ENCODE measurements at places on chromosomes 5 and 9.

DNA sequence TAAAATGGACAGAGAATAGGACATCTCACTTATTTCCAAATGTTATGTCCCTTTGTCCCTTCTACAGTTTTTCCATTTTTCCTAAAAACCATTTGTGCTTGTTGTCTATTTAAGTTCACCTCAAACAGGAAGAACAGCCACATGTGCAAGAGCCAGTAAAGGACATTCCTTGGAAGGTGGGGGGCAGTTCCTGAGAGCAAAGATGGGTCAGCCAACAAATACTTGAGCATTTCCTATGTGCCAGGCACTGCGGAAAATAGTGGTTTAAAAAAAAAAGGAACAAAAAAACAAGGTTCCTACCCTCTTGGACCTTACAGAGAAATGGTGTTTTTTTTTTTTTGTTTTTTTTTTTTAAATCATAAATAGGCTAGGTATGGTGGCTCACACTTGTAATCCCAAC lies 26.8 kb downstream of the ANP32B start:
- DNase-seq: no peak

- DNase-seq: no peak
Measured at GRCh38 chr9:124342776-124343485, 72.3 kb downstream of the PSMB7 start.

DNA sequence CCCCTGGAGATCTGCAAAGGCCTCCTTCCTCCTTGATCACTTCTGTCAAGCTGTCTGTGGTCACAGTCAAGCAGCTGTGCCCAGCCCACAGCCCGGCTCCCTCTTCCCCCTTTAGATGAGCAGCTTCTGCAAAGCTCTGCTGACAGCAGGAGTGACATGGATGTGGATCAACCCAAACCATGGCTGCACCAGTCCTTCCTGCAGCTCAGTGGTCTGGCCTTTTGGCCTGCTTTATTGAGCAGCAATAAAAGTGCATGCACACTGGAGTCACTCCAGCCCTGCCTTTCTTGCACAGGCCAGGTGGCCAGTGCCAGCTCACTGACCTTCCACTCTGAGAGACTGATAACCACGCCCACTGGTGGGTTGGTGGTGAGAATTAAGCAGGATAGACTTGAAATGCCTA lies 91.3 kb upstream of the OTULINL start:
- no peak for DNase-seq

DNA sequence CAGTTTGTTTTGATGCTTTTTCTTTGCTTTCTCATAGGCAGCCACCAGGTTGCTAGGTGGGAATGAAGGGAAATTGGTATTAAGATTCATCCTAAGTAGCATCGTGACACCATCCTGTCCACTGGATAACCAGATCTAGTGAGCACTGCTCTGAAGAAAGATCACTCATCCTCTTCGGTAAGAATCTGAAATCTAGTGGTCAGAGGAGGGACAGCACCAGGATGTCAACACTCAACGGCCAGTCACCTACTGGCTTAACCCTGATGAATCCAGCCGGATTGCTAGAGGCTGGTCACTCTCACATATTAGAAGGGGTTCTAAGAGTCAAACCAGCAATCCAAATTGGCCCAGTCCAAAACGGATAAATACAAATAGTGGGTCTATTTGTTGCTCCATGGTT lies 50.8 kb downstream of the DCP2 start:
- DNase-seq: no peak

DNA sequence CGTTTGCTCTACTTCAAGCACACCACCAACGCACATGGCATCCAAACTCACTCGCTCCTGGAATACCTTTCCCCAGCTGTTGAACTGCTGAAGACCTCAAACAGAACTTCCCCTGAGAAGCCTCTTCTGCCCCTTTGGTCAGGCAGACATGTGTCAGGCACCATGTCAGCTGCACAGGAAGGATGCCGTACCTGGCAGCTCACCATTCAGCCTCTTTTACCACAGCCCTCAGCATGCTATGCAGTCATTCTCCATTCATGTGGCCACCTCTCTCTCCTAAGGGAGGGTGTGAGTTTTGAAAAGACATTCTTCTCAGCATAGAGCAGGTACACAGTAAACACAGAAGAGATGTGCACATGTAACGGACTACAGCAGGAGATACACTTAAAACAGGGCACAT lies 14.2 kb downstream of the IL4 start:
- peak; percentile 62 for DNase-seq

DNA sequence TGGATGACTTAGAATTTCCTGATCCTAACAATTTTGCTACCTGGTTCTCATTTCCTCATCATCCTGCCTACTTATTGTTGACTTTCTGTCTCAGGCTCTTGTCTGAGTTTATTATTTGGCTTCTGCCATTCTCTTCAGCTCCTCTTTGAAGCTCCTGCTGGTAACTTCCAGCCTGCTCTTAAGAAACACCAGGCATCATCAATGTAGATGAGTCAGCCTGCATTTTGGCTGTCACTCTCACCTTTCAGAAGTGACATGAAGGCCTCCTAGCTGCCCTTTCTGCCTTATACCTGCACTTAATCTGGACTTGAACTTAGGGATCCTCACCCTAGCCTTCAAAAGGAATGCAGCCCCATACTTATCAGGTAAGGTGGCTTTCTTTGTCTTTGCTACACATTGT lies 551.8 kb upstream of the ZNF608 start:
- DNase-seq: no peak

- no peak for DNase-seq
Measured at GRCh38 chr9:119941091-119941490, 571.9 kb upstream of the BRINP1 start.

DNA sequence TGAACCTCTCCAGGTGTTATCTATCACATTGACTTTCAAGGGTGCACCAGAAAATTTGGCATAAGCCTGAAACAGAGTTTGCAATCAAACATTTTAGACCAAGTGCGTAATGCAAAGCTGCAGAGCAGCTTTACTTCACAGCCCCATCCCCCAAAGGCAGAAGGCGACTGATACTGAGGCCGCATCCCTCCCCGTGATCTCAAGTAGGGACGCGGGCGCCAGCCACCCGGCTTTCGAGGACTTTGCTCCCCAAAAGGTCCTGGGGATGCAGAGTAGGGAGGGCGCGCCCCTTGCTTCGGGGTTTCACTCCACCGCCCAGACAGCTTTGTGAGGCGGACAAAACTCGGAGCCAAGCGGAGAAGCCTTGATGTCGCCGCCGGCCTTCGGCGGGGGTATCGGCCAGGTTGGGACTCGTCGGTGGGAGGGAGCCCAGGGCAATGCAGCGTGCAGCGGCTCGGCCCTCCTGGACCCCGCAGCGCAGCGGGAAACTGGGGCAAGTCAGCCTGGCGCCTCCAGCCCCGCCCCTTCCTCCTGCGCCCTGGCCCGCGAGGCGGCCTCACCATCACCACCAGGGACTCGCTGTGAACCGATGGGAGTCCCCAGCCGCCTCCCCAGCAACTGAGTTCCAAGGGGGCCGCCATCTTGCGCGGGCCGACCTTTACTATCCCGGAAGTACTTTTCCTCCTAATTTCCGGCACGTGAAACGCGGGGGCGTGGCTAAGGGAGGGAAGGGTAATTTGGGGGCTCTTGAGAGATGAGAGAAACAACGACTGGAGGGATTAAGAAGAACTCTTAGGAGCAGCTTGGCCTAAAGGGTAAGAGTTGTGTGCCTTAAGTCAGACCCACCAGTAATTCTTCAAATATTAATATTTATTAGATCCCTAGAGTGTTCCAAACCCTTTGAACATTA lies at the start of gene MTX3:
Gene MTX3 (minus strand): TSS at position 665 of the 910 bp plus-strand sequence. CDS start 24 bp downstream, at position 641.
- DNase-seq: peak; percentile 85

DNA sequence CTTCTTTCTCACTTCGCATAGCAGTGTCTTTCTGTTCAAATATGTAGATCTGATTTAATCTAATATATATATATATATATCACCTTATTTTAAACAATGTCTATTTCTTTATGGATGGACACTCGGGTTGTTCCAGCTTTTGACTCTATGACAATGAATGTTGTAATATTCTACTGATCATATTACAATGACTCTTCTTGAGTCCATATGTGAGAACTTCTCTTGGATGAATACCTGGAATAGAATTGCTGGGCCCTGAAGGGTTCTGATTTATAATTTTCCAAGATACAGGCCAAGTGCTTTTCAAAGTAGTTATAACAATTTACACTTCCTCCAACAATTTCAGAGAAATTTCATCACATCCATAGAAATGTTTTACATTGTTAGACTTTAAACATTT lies 28.8 kb downstream of the NTRK2 start:
- no peak for DNase-seq

DNA sequence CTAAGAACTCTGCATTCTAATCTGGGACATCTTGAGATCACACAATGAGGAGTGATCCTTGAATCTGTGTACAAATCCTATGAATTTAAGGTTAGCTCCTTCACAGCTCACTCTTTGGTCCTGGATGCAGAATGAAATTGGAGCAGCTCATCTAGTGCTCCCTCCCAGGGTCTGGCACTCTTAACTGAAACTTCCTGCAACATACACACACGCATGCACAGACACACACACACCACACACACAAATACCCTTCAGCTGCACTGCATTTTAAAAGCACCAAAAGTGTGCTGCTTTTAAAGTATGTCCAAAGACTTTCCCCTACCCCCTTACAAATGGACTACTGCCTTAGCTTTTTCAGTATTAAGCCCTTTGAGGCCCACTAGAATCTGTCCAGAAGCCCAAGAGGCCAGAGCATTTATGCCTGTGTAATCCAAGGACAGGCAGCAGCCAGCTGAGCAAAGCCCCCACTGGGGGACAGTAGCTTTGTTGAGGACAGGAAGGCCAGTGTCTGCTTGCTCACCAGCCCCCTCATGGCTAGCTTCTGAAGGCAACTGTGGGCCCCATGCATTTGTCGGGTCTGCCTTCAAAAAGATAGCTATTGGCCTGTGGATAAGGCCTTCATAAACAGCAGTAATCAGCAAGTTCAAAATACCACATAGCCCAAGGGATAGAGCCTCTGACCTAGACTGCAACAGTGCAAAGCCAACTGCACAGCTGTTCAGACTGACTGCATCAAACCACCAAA lies 43.6 kb downstream of the CDO1 start:
- DNase-seq: no peak

GRCh38 chr9:90103771-90104170 lies 499.0 kb downstream of the GADD45G start:
- DNase-seq: no peak

DNA sequence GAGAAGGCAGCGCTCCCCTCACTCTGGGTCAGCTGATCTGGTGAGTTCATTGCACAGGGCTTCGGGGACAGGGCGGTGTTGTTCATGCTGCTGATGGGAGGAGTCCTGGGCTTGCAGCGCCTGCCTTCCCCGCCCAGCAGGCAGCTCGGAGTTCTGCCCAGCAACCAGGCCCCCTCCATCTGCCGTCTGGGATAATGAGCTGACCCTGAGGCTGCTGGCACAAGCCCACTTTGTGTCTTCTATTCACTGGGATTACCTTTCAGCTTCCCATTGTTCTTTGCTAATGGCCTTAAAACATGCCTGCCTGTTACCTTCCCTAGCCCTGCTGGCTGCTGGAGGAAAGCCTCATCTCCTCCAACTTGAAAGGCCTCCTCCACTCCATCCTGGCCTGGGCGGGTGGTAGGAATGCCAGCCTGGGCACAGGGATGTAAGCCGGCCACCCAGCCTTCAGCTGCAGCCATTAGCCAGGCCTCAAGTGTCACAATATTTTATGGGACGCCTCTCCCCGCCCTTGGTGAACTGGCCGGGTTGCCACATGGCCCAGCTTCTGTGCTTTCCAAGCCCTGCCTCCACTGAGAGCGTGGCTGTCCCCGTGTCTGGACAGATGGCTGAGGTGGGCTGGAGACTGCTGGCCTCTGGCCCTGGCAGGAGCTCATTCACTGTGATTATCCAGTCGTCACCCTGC lies 70.4 kb downstream of the GADD45G start:
- DNase-seq: no peak

DNA sequence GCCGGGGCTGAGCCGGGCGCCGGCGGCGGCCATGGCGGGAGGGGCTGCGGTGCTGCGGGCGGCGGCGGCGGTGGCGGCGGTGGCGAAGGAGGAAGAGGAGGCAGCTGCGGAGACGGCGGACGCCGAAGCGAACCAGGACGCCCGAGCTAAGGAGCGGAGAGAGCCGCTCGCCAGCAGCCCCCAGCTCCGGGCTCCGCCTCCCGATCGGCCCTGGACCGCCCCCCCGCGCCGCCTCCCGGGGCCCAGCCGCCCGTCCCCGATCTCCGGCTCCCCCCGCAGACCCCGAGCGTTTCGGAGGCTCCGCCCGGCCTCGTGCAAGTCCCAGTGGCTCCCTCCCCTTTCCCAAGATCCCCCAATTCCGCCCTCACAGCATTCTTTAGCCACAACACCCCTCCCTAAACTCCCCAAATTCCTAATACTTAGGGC lies at the start of gene ASTN2:
Gene ASTN2 (minus strand): TSS at position 152 of the 426 bp plus-strand sequence. CDS start 119 bp downstream, at position 33.
- DNase-seq: no peak

DNA sequence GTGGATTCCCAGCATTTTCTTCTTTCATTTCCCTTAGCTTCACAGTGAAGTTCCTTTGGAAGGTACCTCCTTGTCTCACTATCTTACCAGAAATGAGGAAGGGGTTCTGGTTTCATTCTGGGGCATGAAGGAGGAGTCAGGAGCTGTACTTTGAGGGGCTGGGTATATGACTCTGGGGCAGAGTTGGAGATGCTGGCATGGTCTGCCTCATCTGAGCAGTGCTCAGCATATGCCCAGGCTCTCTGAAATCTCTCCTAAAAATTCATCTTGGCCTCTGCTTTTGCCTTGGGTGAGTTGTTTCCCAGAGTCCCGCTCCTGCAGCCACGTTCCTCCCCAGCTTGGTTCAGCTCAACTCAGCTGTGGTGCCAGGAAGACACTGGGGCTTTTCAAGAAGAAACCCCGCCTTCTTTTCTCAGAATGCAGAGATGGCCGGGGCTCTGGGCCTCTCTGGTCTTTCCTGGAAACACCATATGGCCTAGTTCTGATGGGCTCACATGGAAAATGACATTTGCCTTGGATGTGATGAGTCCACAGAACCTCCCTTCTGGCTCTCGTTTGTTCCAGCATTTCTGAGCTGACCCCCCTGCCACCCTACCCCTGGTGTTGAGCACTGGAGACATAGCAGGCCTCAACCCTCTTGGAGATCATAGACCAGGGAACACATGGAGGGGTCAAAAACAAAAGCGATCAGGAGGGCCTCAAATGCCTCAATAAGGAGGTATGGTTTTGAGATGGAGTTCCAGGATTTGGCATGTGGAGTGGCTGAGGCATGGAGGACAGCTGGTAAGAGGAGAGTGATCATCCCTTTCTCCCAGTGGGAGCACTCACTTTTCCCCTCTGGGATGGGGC lies 12.0 kb upstream of the TGFBR1 start:
- DNase-seq: no peak

DNA sequence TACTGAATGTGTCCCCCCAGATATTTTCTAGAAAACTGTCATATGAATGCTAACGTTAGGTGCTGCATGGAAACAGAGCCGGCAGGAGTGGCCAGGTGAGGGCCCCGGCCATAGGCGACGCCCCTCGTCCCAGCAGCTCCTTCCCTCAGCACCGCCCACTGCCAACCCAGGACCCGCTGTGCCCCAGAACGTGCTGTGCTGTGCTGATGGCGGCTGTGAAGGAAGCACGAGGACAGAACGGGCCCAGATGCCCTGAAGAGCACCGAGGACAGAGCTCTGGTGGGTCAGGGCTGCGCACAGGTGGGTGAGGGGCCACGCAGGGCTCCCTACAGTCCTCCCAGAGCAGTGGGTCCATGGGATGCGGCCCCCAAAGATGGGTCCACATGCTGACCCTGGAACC lies 30.3 kb downstream of the LPCAT1 start:
- DNase-seq: no peak

- DNase-seq: no peak
Measured at GRCh38 chr5:58499941-58500340, 8.7 kb downstream of the GAPT start.

GRCh38 chr5:91741764-91742505 lies 358.8 kb upstream of the ARRDC3 start:
- DNase-seq: no peak

- DNase-seq: no peak
Measured at GRCh38 chr5:109953761-109954160, 264.0 kb downstream of the MAN2A1 start.

All from CD4-positive, alpha-beta memory T cell (primary cell).